ENCODE measurements at places on chromosomes 3 and 15.

- no peak for DNase-seq
These were observed 90.5 kb upstream of the IL12A start for GRCh38 chr3:159898147-159898546.

DNA sequence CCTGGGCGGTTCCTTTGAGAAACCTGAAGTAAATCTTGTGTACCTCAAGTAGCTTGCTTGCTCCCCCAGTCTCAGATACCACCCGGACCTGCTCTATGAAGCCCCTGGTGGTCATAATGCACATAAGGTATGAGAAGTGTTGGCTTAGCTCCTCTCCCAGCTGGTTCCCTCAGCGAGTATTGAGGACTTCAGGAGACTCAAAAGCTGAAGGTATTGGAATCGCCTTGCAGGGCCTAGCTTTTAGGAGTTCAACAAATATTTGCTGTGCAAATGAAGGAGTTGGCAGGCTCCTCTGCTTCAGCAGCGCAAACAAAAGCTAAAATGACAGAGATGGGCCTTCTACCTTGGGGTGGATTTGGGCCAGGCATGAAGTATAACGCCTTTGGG is 1.7 kb downstream of the CMTM8 start:
- DNase-seq: peak; percentile 14

- DNase-seq: no peak
These were observed 28.1 kb upstream of the CTDSPL start for GRCh38 chr3:37833302-37834186.

DNA sequence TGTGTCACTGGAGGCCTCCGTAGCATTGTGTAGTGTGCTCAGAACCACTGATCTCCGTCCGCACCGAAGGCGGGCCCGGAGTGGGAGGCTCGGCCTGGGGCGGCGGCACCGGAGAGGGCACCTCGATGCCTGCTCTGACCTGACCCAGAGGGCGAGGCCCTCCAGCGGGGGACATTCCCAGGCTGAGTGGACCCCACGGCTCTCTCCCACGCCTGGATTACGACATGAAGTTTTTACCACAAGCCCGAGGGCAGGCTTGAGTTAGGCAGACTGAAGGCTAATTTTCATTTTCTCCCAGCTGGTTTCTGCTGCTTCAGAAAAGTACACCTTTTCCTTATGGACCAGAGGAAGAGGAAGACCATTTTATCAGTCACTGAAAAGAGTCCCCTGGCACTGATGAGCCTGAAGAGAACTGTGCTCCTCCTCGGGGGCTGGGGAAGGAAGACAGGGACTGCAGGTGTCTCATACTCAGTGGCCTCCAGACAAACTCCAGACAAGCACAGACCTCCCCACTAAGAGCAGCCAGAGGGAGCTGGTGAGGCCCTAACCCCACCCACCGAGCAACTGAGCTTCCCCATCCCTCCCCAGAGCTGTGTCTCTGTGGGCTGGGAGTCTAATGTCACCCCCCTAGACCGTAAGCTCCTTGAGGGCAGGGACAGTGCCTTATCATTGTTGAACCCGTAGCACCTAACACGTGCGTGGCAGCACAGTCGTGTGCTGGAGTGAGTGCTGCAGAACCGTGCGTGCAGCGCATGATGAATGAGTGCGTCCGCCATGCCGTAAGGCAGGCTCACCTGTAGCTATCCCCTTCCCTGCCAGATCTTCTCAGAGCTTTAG is 74.5 kb upstream of the BLM start:
- no peak for DNase-seq

- DNase-seq: no peak
These were observed 49.5 kb upstream of the SELENOK start for GRCh38 chr3:53941184-53941583.

DNA sequence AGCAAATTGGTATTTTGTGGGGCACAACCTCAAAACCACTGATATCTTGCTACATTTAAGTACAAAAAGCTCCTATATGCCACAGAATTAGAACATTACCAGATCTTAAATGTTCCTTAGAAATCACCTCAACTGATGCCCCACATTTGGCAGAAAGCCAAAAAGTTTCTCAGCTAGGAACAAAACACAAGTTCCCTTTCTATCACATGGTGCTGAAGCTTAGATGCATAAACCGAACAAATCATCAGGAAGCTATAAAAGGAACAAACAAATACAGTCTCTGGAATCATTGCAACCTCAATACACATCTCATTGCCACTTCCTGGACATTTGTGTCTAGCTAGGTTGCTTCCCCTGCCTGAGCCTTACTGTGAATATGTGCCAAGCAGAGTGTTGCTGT is 492.6 kb downstream of the LPP start:
- no peak for DNase-seq

DNA sequence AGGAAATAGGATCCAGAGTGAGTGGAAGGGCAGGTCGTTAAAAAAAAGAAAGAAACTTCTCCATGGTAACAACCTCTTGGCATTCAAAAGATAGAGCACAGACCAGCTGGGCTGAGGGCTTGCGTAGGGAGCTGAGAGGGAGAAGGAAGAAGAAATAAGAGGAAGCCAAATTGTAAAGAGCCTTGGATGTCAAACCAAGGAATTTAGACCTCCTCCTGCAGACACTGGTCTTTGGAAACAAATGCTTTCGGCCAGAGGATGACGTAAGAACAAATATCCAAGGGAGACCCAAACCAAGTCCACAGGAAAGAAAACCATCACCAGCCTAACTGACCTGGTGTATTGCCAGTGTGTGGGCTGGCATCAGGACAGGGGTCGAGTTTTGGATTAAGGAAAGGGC is 155.2 kb downstream of the UACA start:
- no peak for DNase-seq

DNA sequence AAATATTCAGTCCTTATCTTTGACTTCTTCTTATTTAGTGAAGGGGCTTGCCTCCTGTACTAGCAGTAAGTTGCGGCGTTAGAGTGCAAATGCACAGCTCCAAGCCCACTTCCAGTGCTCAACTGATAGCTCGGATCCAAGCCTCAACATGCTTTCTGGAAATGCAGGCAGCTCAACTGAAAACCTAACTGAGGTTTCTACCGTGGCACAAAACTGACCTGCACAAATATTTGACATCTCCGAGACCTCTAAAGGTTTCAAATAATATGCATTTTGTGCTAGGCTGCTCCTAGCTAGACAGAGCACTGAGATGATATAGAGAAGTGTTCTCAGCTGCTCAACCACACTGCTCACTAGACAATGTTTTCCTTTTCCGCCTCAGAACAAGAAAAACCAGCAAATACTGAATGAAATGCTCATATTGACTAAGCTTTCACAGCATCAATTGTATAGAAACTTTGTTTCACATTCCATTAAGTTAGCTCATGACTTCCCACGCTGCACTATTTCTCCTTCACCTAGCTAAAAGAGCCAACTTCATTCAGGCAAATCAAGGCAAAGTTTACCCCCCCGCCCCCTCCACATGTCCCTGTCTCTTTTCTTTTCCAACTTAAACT is 822 bp downstream of the ZNF385D start:
- no peak for DNase-seq

- no peak for DNase-seq
These were observed 272.2 kb upstream of the CFAP20DC start for GRCh38 chr3:59321881-59322540.

DNA sequence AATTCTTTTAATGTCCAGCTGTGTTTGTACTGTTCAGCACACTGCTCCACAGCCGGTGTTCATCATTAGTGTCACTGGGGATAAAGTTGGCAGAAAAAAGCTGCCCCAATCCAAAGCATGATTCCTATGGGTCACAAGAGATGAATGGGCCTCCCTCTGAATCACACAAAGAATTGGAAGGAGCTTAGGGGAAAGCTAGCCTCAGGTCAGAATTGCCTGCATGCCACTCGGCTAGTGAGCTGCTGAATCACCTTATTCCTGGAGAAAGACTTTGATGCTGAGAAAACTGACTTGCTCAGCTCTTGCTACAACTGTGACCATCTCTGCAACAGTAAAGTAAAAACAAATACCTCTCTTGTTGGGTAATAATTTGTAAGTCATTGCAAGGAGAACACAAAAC is 3.5 kb downstream of the CCK start:
- no peak for DNase-seq

DNA sequence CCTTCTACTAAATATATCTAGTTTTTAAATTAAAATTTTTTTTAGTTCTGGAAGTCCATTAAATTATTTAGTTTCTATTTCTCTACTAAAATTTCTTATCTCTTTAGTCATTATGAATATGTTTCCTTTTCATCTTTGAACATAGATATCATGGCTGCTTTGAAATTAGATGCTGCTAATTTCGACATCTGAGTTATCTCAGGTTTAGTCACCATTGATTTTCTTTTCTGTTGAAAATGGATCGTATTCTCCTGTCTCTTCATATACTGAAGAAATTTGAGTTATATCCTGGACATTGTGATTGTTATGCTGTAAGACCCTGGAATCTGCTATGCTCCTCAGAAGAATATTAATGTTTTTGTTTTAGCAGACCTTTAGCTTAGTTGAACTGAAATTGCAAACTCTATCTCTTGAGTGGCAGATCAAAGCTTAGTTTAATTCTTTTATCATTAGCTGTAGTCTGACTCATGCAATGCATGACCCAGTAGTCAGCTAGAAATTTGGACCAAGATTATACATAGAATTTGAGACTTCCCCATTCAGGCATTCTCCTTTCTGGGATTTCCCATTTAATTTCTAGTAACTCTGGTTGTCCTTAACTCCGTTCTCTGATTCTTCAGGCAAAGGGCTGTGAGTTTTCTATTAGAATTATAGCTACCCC is 439.8 kb upstream of the IL12A start:
- DNase-seq: no peak

DNA sequence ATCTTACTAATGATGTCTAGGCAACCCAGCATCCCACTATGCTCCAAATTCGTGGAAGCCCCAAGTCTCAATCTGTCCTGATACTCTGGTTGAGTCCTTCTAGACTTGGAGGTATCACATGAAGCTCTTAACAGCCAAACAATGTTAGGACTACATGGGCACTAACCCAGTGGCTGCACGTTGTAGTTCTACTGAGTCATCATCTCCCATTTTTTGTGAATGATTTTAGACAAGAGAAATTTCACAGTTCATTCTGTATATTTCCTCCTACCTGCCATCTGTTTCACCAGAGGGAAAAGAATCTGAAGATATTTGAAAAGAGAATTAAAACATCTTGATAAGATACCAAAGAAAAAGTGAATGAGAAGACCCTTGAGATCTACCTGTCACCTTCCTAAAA is 9.8 kb upstream of the WWTR1 start:
- DNase-seq: no peak

- DNase-seq: no peak
These were observed 62.4 kb downstream of the NSMCE3 start for GRCh38 chr15:29207027-29207757.

GRCh38 chr3:156655819-156656550 is 18.4 kb upstream of the TIPARP start:
- DNase-seq: no peak

DNA sequence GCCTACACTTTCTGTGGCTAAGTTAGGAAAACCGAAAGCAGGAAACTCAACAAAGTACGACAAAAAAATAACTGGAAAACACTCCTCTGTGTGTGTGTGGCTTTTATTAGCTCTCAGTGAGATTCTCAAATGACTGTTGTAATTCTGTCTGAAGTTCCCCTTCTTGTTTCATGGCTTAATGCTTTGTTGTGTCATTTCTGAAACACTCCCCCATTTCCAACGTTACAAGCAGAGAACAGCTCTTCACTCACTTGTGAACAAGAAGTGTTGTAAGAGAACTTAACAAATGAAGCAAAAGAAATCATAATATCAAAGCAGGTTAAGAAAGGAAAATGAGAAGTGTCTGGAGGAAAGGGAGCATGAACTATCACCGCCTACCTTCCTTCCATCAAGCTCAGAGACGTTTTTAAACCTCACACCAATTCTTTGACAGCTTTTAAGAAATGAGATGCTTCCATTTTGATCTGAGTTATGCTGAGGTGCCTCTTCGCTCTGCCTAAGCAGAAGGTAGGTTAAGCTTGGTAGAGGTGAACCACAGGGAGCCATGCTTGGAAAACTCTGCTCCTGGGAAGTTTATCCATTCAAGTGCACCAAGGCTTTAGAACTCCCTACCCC is 12.4 kb upstream of the SEC62 start:
- no peak for DNase-seq

DNA sequence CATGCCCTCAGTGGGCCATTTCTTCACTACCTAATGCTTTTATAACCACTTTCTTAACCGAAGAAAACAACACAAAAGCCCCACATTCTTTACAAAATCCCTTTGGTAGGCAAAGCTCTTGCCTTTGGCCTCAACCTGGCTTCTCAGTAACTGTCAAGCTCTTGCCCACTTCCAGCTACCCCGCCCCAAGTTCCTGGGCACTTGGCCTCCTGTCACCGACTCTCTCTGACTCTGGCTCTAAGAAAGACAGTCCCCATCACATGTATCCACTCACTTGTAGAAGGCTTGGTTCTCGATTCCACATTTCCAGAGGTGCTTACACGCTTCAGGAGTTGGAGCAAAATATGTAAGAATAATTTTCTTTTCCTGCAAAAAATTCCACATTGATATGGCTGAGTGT is 61.1 kb downstream of the WDR76 start:
- no peak for DNase-seq

DNA sequence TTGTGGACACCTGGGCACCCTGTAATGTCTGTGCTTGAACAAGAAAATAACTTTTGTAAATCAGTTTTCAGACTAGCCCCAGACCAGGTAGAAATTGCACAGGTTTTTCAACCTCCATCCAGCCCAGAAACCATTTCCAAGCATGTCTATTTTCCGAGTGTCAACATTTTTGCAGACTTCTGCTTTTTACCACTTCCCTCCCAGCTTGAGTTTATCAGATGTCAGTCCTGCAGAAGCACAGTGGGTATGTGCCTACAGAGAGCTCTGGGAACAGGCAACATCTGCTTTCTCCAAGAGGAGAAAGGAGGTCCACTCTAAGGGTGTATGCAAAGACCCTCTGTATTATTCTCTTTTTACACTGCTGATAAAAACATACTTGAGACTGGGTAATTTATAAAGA is 83.9 kb downstream of the LRRK1 start:
- DNase-seq: no peak

- DNase-seq: no peak
These were observed 55.7 kb downstream of the KCNAB1 start for GRCh38 chr3:156176048-156176447.

GRCh38 chr3:162138509-162138908 is 641.9 kb downstream of the OTOL1 start:
- DNase-seq: no peak

DNA sequence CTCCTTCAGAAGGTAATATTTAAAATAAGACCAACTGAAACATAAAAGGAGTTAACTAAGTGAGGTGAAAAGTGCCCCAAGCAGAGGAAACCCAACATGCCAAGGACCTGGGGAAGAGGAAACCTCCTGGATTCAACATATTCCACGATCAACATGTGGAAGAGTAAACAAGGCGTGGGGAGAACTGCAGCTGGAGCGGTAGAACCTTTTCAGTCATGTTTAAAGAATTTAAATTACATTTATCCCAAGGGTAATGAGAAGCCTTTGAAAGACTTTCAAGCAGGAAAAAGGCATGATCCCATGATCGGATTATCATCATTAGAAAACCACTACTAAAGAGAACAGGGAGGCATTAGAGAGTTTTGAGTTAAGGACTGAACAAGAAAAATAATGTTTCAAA is 330.7 kb downstream of the FHIT start:
- DNase-seq: no peak

DNA sequence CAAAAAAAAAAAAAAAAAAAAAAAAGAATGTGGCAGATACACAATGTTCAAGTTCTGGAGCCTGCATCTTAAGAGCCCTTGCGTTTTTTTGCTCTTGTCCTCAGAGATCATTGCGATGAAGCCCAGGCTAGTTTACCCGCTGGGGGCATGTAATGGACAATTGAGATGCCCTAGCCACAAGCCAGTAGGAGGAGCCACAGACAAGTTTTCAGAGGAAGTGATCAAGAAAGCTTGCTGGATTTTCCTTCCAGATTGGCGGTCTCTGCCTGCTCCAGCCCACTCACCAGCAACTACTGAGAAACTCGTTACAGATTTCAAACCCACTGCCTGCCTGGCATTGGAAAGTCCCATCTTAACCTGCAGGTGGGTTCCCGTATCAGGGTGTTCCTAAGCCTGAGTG is 192.1 kb upstream of the EOMES start:
- DNase-seq: no peak
